ENCODE measurements at places on chromosomes 4 and X. TPM values are rescaled to one million over a fixed set of nuclear protein-coding genes. Genes with fewer than 3 reads are reported as not detected.

- DNase-seq, result no peak
These were observed 161.1 kb downstream of the FBXW7 start for GRCh38 chr4:152374606-152375285.

DNA sequence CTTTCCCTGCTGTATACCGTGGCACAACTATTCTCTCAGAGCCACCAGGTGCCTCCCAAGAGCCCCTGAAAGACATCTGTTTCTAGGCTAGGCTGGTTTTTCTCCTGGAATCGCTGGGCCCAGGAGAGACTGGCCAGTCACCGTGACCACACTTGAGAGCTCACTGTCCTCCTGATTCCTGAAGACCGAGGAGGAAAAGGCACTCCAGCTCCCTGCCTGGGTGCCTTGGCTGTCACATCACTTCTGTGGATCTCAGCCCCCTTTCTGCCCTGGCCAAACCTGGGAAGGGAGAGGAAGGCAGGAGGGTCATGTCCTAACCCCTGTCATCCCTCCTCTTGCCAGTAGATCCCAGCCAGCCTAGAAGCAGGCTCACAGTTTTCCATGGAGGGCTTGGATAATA is 54.7 kb upstream of the LAS1L start:
- DNase-seq, result no peak

Gene MTMR8
- 1.7 TPM for total RNA-seq

GRCh38 chr4:43223820-43224219 is 331.3 kb downstream of the GRXCR1 start:
- DNase-seq, result no peak

DNA sequence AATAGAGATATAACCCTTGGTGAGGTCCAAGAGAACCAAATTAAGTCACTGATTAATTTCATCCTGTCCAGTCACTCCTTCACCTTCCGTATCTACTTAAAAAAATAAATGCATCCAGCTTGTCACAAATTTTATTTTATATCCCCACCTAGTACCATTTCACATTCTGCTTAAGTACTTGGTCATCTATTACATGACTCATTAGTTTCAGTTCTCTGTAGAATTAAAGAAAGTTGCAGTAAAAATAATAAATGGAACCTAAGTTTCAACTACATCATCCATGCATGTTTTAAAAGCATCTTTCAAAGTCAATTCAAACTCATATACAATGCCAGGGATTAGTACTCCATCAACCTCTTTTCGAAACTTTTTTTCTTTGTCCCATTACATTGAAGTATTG is 130.2 kb downstream of the SH2D1A start:
- DNase-seq, result no peak

Gene GLOD5
- not detected for total RNA-seq

Gene RASL11B
- 0.67 TPM for total RNA-seq

DNA sequence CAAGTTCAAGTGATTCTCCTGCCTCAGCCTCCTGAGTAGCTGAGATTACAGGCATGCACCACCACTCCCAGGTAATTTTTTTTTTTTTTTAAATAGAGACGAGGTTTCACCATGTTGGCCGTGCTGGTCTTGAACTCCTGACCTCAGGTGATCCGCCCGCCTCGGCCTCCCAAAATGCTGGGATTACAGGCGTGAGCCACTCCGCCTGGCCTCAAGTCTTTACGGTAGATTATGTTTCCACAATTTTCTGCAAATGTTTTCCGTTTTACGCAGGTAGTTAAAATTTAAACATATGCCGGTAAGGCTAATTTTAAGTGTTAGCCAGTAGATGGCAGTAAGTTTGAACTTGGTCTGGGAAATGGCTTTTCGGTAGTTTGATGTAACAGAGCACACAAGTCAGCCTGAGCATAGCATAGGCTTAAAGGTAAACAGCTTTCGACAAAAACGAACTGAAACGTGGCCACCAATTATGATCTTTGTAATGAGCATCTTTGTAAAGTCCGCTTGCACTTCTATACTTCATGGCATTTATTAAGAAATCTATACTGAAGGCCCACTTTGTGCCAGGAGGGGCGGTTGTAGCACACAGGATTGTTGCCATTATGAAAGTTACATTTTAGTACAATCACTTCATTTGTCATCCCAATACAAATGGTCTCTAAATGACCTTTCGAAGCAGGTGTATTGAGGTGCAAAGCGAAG is 31.1 kb downstream of the CCKAR start:
- DNase-seq, result peak; percentile 48

DNA sequence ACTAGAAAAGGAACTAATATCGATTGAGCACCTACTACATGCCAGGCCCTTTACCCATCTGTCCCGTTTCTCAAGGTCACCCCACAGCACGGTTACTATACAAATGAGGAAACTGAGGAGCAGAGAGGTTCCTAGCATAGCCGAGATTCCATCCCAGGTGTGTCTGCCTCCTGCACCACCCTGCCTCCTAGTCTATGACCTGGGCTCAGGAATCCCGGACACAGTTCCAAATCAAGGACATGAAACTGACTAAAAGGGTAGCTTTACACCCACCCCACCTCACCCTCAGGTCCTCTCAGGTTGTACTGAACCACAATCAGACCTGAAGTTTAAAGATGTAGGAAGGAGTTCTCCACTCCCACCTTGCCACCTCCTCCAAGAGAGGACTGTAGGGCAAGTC is 55.6 kb downstream of the APBB2 start:
- DNase-seq, result no peak

Gene S100P
- 8.8 TPM for total RNA-seq

DNA sequence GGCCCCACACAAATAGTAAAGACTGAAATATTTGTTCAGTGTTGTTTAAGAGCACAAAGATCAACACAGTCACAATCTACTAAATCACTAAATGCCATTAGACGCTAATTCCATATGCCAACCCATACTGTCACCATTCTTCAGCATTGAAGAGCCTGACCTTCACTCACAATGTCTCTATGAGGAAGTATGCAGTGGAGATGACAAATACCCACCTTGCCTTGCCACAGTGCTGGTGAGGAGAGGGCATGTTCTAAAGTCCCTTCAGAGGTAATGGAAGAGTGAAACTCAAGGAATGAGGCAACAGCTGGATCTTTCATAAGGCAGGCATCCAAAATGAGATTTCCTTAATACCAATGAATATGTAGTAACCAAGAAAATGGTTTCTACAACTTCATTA is 50.4 kb downstream of the FRMD7 start:
- no peak for DNase-seq

GRCh38 chr4:26212528-26212927 is 108.3 kb upstream of the RBPJ start:
- no peak for DNase-seq

Gene CHM
- total RNA-seq, result 24.0 TPM

GRCh38 chr4:3862640-3863420 is 96.6 kb downstream of the ADRA2C start:
- DNase-seq, result no peak

DNA sequence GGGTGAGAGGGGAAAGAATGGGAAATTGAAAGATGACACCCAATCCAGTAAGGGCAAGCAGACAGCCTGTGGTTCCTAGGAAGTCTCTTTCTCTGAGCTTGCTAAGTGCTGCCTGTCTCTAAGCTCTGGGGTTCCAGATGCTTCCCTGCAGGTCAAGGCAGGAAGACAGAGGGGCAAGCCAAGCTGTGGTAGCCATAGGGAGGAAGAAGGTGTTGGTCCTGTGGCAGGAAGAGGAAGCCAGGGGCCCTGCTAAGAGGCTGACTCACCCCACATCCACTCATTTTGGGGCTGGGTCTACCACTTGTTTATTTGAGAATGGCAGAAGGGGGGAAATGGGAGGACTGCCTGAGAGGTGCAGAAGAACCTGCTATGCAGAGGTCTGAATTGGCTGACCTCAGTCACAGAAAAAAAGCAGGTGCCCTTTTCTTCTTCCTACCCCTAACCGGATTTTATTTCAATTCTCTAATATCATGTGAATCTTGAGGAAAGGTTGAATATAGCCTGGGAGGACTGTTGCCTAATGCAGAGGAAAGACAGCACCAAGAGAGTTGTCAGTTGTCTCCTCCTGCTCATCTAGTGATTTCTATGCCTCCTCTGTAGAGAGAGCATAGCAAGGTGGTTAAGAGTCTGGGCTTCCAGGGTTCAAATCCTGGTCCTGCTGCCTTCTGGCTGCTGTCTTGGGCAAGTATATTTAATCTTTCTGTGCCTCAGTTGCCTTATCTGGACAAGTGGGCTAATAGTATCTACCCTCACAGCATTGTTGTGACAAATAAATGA is 27.4 kb downstream of the HOPX start:
- DNase-seq, result no peak

DNA sequence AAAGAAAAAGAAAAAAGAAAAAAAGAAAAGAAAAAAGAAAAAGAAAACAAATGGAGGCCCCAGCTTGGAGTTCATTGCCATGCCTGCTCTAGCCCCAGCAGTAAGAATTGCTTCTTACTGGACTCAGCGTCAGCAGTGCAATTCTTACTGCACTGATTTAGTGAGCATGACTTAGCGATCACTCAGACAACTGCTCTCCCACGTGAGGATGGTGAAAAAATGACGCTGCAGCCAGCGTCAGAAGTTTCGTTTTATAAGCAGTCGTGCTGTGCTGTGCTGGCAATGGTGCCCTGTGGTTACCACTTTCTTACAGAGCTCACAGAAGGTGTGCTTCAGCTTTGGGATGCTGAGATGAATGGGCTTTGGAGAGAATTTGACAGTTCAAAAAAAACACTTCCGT is 68.3 kb upstream of the DDX3X start:
- no peak for DNase-seq

DNA sequence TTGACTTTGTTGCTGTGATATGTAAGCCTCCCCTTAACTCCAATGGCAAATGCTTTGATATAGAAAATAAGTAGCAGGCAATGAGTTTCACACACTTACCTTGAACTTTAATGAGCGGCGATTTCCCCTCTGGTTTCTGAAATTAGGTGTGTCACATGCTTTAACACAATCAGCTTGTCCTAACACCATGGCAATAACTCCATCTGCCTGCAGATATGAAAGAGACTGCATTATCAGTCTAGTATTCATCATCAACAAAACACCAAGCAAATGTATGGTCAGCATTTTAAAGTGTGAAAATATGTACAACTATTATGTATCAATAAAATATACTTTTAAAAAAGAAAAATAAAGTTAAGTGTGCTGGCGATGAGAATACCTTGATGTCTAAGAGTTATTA is 128.8 kb upstream of the FAM9B start:
- DNase-seq, result no peak

- peak; percentile 44 for DNase-seq
These were observed 141.9 kb downstream of the THOC2 start for GRCh38 chrX:123590842-123591486.

Data from kidney epithelial cell (primary cell).